ENCODE measurements at places on chromosomes 13 and 19. TPM values are rescaled to one million over a fixed set of nuclear protein-coding genes. Genes with fewer than 3 reads are reported as not detected.

GRCh38 chr19:14349426-14349825 is 31.8 kb upstream of the ADGRE5 start:
- DNase-seq, result no peak

DNA sequence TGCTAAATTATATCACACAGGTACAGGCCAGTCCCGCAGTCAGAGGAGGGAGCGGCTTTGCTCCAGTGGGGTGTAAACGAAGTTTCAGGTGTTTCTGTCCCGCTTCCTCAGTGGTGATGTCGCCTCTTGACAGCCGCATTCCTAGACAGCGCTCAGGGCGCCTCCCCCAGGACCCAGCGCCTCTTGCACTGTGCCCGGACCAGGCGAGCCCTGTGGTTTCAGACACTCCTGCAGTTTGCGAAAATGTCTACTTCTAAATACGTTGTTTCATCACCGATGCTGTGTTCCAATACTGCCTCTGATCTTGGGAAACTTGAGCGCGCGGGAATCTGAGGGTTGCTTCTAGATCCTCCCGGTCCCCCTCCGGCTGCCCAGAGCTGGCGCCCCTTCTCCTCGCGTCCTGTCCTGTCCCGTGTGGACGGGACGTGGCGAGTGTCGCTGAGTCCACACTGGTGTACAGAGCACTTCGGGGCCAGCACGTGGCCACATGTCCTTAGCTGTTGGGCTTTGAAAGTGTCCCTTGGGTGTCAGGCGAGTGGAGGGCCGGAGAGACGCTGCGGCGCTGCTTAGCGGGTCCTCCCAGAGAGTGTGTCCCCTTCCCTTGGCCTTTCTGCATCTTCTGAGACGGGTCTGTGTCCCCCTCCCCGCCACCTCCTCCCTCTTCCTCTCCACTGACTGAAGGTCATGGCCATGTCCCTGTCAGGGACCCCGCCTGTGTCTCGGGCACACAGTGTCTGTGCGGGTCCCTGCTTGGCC is 14.6 kb upstream of the RPS15 start:
- DNase-seq, result no peak

The CLEC4M gene
- total RNA-seq, result not detected

DNA sequence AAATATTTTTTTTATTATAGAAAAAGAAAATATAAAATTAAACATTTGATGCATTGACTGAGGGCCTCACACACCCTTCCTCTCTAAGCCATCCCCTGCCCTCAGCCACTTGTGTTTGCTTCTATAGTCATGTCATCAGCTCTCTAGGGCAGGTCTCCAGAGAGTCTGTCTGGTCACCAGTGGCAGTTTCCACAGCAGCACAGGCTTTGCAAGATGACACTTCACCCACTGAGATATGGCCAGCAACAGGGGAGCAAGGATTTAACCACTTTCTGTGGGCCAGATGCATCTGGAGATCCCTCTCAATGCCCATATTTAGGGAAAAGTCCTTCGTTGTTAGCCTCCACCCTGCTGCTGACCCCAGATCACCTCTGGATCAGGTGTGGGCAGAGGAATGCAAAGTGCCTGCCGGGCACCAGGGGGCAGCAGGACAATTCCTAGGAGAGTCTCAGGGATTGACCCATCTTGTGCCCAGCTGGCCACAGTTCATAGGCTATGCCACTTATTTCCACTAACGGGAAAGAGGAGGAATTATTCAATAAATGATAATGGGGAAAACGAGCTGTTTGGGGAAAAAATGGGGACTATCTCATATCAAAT is 4.8 kb downstream of the ABCC4 start:
- DNase-seq, result no peak
